Astrocyte of the hippocampus (primary cell): ENCODE measurements at places on chromosomes 4 and X.
A peak's percentile ranks its signal among the peaks of the same experiment; 100 is the strongest.

- DNase-seq = no peak
These were observed 29.0 kb upstream of the PSAPL1 start for GRCh38 chr4:7463566-7464258.

GRCh38 chr4:93317057-93317456 lies 511.5 kb upstream of the ATOH1 start:
- DNase-seq = no peak

DNA sequence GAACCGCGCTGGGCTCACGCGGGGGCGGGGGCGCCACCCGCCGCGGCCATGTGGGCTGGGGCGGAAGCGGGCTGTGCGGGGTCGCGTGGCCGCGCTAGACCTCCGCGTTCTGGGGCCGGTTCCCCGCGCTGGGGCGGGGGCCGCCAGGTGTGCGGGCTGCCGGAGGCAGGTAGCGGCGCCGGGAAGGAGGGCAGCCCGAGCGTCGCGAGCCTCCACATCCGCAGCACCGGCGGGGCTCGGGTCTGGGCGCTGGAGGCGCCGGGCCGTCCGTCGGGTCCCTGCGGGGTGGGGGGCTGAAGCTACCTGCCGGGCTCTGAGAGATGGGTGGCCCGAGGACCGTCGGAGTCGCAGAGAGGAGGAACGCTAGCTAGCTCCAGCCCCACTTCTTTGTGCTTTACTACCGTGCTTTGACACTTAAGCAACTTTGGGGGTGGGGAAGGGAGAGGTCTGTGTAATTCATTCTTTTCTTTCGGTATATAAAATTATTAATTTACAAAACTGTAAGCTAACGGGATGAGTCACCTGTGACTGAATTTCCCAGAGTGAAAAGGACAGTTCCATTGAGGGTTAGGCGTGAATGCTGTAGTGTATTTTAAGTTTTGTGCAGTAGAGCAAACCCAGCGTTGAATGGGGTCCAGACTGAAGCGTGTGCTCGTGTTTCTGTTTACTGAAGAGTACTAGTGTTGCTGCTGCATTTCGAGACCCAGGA lies 689 bp downstream of the METAP1 start:
- peak; percentile 46 for DNase-seq

GRCh38 chr4:165175879-165176278 lies 31.5 kb upstream of the KLHL2 start:
- DNase-seq = peak; percentile 60

DNA sequence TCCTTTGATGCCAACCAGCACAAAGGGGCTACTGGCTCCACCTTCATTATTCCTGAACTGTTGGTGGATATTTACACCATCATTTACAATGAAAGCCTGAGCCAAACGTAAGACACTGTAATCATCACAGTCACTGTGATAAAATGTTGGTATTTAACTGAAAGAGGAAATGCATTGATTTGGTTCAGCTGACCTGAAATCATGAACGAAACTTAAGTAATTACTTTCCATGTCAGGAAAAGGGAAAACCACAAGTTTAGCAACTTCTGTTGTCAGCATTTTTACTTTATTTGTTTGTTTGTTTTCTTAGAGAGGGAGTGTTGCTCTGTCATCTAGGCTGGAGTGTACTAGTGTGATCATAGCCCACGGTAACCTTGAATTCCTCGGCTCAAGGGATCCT lies 247.8 kb upstream of the FAM47A start:
- no peak for DNase-seq

- DNase-seq = no peak
These were observed 48.9 kb upstream of the SPIN3 start for GRCh38 chrX:57044245-57044644.

- no peak for DNase-seq
These were observed 7.3 kb downstream of the MAEA start for GRCh38 chr4:1297023-1297395.

DNA sequence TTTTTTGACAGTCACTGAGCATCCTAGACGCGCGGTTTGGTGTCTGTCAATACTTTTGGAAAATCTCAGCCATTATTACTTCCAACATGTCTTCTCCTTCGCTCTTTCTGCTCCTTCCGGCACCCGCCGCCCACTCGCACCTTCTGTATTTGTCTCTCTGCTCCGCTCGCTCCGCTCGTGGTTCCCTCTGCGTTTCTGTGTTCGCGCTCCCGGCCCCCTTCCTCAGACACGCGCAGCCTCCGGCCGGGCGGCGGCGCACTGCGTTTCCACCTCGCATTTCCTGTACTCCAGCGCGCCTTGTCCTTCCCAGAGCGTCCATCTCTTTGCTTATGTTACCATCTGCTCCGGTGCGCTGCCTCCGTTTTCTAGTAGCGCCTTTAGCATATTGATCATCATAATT lies 21.1 kb downstream of the PDE6B start:
- DNase-seq = no peak

DNA sequence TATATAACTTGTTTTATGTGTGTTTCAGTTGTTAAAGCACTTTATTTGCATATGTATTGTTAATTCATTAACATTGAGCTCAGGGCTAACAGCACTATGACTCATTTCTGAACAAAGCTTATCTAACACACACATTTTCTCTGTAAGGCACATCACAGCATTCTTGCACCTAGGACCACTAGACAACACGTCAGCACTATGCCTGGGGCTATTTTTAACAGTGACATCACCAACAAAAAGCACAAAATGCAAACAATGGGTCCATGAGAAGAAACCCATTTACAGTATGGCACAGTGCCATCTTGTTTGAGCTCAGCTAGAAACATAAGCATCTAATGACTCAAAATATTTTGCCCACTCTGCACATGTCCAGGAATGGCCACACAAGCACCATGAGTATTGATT lies 124.4 kb downstream of the RELL1 start:
- peak; percentile 53 for DNase-seq

GRCh38 chr4:93501244-93501643 lies 327.3 kb upstream of the ATOH1 start:
- DNase-seq = no peak

DNA sequence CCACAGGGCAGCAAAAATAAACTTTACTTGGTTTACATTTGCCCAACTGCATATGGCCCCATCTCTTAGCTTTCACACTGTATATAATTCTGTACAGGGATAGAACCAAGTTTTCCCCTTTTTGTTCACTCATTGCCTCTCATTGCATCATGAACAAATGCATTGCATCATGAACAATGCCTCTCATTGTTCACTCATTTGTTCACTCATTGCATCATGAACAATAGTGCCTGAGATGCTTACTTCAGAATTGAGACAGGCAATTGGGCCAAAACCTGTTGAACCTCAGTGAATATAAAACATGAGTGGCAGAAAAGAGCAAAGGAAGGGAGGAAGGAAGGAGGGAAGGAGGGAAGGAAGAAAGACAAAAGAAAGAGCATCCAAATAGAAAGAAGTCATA lies 98.2 kb downstream of the SOWAHB start:
- no peak for DNase-seq

- DNase-seq = no peak
These were observed 30.3 kb downstream of the SH3KBP1 start for GRCh38 chrX:19857131-19857530.

DNA sequence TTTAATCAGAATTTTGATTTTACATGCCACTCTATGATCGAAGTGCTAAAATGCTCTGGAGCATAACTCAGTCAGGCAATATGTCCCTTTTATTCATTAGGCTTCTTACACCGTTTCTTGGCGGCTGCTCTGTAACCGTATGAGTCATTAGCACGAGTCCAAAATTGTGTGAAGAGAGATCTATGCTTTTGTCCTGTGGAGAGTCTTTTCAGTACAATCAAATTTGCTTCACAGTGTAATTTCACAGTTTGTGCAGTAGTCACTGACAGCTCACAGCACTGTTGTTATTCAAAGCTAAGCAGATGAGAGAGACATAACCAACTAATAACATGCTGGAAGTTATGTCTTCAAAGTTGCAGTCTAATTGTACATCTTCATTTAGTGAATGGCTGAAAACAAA lies 167.8 kb downstream of the PCDH10 start:
- peak; percentile 79 for DNase-seq

- peak; percentile 74 for DNase-seq
These were observed 247.6 kb upstream of the RPS6KA3 start for GRCh38 chrX:20514358-20514757.

DNA sequence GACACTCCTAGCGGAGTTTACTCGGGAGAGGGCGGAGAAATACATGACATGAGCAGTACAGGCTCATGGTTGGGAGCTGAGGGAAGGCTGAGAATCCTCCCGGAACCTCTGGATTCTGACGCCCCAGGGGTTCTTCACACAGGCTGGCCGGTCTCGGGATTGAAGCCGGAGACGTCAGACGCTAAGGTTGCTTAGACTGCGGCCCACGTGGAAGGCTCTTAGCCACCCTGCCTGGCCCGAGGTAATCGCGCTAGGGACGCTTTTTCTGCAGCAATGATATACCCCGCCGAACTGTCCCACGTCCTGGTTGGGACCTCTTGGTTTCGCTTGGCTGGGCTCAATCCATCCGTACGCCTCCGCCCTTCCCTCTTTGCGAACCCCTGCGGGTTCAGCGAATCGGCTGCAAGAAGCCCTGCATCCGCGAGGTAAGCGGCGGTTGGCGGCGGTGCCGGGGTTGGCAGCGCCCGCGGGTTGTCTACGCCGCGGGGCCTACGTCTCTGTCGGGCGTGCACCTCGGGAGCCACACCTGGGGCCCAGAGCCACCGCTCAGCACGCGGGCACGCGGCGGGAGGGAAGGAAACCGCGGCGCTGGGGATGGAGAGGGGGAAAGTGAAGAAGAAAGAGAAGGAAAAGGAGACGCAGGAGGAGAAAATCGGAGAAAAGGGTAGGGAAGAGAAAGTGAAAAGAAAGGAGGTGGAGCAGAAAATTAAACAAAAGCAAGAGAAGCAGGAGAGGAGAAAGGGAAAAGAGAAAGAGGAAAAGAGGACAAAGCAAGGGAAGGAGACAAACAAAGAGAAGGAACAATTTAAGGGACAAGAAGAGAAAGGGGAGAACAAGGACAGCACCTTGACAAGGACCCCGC lies at the start of gene ARL9:
Gene ARL9 (plus strand): TSS at position 523 of the 862 bp plus-strand sequence. CDS start 72 bp downstream, at position 595.
- peak; percentile 78 for DNase-seq
